Neuronal stem cell (in vitro differentiated cells): ENCODE measurements at places on chromosomes 7 and 10.

GRCh38 chr7:94433224-94433623, 38.5 kb downstream of the COL1A2 start:
- no peak overlapping the region for H3K4me3 ChIP-seq
- peaks cover 3% of the 10 kb centered on the region for H3K36me3 ChIP-seq
- DNase-seq: no peak
- H3K27ac ChIP-seq: no peak overlapping the region
- no peaks in the 10 kb centered on the region for H3K4me1 ChIP-seq

DNA sequence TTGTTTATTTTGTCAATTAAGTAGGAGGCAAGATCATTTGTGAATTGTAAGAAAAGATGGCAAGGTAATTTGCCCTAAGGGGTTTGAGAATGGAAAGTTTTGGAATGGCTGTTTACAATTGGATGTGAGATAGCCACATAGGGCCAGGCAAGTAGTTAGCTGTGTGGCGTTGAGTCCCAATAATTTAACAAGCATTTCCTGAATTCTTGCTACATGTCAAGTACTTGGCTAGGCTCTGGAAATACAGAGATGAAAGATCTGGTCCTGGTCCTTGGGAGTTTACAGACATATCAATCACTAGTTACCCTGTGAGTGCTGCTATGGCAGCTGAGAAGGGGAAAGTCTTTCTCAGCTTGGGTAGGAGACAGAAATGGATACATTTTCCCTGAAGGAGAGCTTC, 401.6 kb downstream of the SUGCT start:
- no peaks in the 10 kb centered on the region for H3K27me3 ChIP-seq
- no peak for DNase-seq
- no peaks in the 10 kb centered on the region for H3K36me3 ChIP-seq

- H3K36me3 ChIP-seq: no peaks in the 10 kb centered on the region
- H3K4me1 ChIP-seq: peaks cover 8% of the 10 kb centered on the region
- DNase-seq: no peak
- H3K27ac ChIP-seq: no peak overlapping the region
Measured at GRCh38 chr10:31083765-31084184, 52.1 kb upstream of the ZNF438 start.

- DNase-seq: no peak
- no peaks in the 10 kb centered on the region for H3K27me3 ChIP-seq
- H3K4me1 ChIP-seq: no peaks in the 10 kb centered on the region
- H3K4me3 ChIP-seq: no peak overlapping the region
- H3K36me3 ChIP-seq: no peaks in the 10 kb centered on the region
Measured at GRCh38 chr10:129845111-129845753, 118.8 kb downstream of the EBF3 start.

DNA sequence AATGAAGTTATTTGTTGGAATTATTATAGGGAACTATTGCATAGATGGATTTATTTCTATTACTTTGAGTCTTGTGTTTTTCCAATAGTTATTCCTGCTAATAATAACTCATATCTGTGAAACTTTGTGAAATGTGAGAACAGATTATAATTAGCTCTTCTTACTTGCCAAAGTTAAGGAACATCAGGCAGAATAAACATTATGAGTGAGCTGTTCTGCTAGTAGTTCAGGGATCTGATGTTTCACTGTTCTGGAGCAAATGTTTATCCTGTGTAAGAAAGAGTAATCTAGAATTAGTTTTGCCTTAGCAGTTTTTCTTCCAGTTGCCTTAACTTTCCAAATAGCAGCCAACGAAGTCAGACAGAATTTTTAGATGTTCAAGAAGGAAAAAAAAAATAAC, 245.2 kb upstream of the PLXDC2 start:
- no peak for DNase-seq
- no peaks in the 10 kb centered on the region for H3K36me3 ChIP-seq
- no peak overlapping the region for H3K4me3 ChIP-seq
- no peaks in the 10 kb centered on the region for H3K4me1 ChIP-seq
- H3K27ac ChIP-seq: no peak overlapping the region

DNA sequence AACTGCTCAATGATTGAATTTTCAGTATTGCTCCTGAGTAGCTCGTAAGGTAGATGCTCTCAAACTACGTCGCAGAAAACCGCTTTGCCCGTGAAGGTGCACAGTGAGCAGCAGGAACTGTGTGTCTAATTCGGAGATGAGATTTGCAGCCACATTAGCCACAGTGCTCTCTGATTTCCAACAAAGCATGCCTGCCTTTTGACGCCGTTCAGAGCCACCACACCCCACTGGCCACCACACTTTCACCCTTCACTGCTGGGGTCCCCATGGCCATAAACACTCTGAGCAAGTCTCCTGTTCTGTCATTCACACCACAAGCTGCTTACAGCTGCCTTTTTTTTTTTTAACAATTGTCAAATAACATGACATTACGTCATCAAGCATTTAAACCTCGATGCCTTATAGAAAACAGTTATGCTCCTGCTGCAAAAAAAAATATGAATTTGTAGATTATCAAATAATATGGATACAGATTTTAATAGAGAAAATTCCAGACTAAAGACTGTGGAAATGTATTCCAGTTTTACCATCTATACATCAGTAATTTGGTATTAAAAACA, 578.8 kb upstream of the PFKP start:
- H3K36me3 ChIP-seq: no peaks in the 10 kb centered on the region
- peaks cover 2% of the 10 kb centered on the region for H3K27me3 ChIP-seq
- H3K27ac ChIP-seq: no peak overlapping the region
- DNase-seq: no peak
- H3K4me3 ChIP-seq: no peak overlapping the region

DNA sequence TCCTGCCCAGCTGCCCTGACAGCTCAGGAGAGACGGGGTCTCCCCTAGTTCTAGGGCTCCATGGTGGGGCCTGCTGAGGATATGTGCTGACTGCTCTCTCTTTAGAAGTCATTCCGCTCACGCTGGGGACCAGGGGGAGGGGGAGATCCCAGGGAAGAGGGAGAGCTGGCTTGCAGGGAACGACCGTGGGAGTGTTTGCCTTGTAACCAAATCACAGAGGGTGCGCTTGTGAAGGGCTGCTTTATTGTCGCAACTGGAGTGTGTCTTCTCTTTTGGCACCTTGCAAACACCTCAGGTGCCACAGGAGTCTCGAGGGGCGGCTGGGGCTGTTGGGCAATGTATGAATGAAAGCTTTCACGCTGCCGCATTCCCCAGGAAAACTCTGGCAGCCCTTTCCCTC, 531.3 kb upstream of the MKI67 start:
- H3K4me1 ChIP-seq: no peaks in the 10 kb centered on the region
- H3K27ac ChIP-seq: no peak overlapping the region
- H3K27me3 ChIP-seq: no peaks in the 10 kb centered on the region
- H3K36me3 ChIP-seq: no peaks in the 10 kb centered on the region
- H3K4me3 ChIP-seq: no peak overlapping the region

DNA sequence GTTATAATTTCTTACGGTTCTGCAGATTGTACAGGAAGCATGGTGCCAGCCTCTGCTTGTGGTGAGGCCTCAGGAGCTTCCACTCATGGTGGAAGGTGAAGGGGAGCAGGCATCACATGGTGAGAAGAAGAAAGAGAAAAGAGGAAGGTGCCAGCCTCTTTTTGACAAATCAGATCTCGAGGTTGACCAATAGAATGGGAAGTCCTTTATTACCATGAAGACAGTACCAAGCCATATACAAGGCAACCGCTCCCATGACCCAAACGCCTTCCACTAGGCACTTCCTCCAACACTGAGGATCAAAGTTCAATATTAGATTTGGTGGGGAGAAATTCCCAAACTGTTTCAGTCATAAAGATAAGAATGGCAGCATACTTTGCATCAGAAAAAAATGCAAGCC, 502.8 kb downstream of the GLRX3 start:
- no peak overlapping the region for H3K4me3 ChIP-seq
- DNase-seq: no peak
- H3K27me3 ChIP-seq: no peaks in the 10 kb centered on the region
- H3K27ac ChIP-seq: no peak overlapping the region
- H3K4me1 ChIP-seq: no peaks in the 10 kb centered on the region
- H3K36me3 ChIP-seq: no peaks in the 10 kb centered on the region

DNA sequence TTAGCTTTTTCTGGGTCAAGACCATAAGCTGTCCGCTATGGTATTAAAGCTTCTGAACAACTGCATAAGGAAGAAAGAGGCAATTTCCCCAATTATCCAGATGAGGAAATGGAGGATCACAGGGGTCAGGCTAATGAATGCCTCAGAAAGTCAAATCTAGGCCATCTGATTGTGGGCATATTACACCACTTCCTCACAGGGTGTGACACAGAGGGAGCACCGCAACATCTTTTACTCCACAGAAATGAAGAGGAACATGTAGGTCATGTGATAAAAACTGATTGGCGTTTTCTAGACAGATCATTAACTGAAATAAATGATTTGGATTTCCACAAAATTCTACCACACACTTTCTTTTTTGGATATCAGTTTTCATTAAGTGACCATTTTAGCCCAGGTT, 384.4 kb downstream of the PARD3 start:
- DNase-seq: no peak
- no peaks in the 10 kb centered on the region for H3K27me3 ChIP-seq
- no peak overlapping the region for H3K27ac ChIP-seq
- no peak overlapping the region for H3K4me3 ChIP-seq
- peaks cover 21% of the 10 kb centered on the region for H3K4me1 ChIP-seq

DNA sequence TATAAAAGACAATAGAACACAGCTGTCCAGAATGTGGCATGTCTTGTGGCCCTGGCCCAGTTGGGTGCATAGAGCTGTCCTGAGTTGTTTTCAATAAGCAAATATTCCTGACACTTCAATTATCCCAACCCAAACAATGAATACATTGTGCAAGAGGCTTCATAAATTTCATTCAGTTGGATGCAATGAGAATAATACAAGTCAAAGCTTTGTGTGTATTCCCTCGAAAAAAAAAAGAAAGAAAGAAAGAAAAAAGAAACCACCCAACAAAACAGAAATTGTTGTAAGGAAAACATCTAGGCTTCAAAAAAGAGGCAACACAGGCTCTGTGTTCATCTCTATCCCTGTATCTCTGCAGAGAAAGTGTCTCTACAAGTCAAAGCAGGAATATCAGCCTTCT, 138.7 kb upstream of the ADO start:
- no peak overlapping the region for H3K4me3 ChIP-seq
- H3K27me3 ChIP-seq: no peaks in the 10 kb centered on the region
- peaks cover 2% of the 10 kb centered on the region for H3K4me1 ChIP-seq
- H3K27ac ChIP-seq: no peak overlapping the region

DNA sequence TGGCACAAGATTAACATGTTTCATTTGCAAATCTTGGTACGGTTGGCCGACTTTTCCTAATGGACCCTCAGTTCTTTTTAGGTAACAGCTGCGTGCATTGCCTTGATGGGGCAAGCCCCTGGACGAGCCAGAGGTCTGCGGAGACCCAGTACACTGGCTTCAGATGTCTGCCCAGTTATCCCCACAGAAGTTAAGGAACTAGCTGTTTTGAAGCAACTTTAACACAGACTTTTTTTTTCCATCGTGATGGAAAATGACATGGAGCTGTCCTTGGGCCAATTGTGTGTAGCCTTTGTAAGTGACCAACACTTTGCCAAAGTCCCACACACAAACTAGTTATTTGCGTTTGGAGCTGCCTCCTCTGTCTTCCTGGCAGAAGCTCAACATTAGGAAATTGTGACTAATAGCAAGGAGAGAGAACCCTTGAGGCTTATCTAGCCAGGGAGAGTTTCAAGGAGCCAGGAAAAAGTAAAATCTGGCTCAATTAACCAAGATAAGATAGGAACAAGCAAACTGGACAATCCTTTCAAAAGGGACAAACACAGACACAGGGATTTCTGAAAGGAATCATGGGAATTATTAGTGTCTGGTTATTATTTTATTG, 99.6 kb upstream of the BMPER start:
- H3K27ac ChIP-seq: no peak overlapping the region
- DNase-seq: no peak
- H3K4me1 ChIP-seq: peaks cover 11% of the 10 kb centered on the region
- no peaks in the 10 kb centered on the region for H3K27me3 ChIP-seq
- H3K36me3 ChIP-seq: no peaks in the 10 kb centered on the region

DNA sequence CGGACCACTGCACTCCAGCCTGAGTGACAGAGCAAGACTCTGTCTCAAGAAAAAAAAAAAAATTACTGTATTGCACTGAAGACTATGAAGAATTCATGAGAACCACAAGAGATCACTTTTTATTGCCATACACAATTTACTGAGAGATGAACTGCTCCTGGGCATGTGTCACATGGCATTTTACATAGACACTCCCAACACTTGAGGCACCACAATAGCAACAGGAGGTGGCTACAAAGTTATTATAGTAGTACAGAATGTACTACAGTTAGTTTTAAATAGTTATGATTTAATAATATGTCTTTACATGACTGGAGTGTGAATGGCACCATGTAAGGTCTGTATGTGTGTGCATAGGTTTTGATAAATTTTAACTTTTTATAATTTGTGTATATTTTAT, 70.6 kb downstream of the KMT2E start:
- H3K27ac ChIP-seq: no peak overlapping the region
- H3K4me1 ChIP-seq: no peaks in the 10 kb centered on the region
- H3K4me3 ChIP-seq: no peak overlapping the region
- H3K27me3 ChIP-seq: no peaks in the 10 kb centered on the region
- H3K36me3 ChIP-seq: peaks cover 92% of the 10 kb centered on the region

- H3K27ac ChIP-seq: no peak overlapping the region
- H3K27me3 ChIP-seq: no peaks in the 10 kb centered on the region
- no peak overlapping the region for H3K4me3 ChIP-seq
- no peaks in the 10 kb centered on the region for H3K36me3 ChIP-seq
Measured at GRCh38 chr10:88379575-88379974, 203.5 kb downstream of the RNLS start.

DNA sequence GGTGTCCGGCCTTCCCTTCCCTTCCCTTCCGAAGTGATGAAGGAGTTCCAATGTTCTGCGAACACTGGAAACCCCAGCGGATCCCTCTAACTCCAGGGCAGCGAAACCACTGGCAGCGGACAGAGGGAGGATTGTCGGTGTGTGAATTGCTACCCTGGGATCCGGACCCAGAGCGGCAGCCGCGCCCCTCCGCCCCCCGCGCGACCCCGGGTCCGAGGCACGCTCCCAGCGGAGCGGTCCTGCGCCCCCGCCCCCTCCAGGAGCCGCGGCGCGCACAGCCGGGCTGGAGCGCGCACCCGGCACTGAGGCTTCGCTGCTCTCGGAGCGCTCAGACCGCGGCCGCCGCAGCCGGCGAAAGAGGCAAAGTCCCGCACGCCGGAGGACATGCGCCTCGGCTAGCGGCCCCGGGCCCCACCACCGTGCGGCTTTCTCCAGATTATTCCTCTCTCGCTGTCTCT, at the start of gene PTPRZ1:
Gene PTPRZ1 (plus strand): TSS at position 331 of the 458 bp plus-strand sequence. CDS start 339 bp downstream, outside the sequence.
- peak within 1 kb of the TSS; percentile 99 for H3K27ac ChIP-seq
- peak within 1 kb of the TSS; percentile 87 for H3K4me3 ChIP-seq
- peaks cover 13% of the 10 kb centered on the region for H3K4me1 ChIP-seq

GRCh38 chr7:150390205-150390604, 11.1 kb downstream of the ZNF775 start:
- no peak for DNase-seq
- peaks cover 14% of the 10 kb centered on the region for H3K36me3 ChIP-seq
- H3K27ac ChIP-seq: no peak overlapping the region
- H3K4me1 ChIP-seq: peaks cover 19% of the 10 kb centered on the region
- no peaks in the 10 kb centered on the region for H3K27me3 ChIP-seq
- no peak overlapping the region for H3K4me3 ChIP-seq
